ENCODE measurements at places on chromosomes 12 and 14. TPM values are rescaled to one million over a fixed set of nuclear protein-coding genes. Genes with fewer than 3 reads are reported as not detected.

Gene NGB
- not detected for total RNA-seq

Gene ADCY4
- 42.7 TPM for total RNA-seq

Gene PPP1R12A
- 84.1 TPM for total RNA-seq

Gene TAS2R14
- total RNA-seq = 1.2 TPM

- no peak overlapping the region for H3K27ac ChIP-seq
- no peak overlapping the region for H3K4me3 ChIP-seq
- no peak for DNase-seq
- H3K36me3 ChIP-seq = no peaks in the 10 kb centered on the region
- H3K4me1 ChIP-seq = no peaks in the 10 kb centered on the region
- no peaks in the 10 kb centered on the region for H3K27me3 ChIP-seq
Observed at GRCh38 chr14:99128185-99128584, 143.8 kb downstream of the BCL11B start.
